SJSA1 (cell line): ENCODE measurements at places on chromosomes 1 and 21. TPM values are rescaled to one million over a fixed set of nuclear protein-coding genes. Genes with fewer than 3 reads are reported as not detected.
A peak's percentile ranks its signal among the peaks of the same experiment; 100 is the strongest.

DNA sequence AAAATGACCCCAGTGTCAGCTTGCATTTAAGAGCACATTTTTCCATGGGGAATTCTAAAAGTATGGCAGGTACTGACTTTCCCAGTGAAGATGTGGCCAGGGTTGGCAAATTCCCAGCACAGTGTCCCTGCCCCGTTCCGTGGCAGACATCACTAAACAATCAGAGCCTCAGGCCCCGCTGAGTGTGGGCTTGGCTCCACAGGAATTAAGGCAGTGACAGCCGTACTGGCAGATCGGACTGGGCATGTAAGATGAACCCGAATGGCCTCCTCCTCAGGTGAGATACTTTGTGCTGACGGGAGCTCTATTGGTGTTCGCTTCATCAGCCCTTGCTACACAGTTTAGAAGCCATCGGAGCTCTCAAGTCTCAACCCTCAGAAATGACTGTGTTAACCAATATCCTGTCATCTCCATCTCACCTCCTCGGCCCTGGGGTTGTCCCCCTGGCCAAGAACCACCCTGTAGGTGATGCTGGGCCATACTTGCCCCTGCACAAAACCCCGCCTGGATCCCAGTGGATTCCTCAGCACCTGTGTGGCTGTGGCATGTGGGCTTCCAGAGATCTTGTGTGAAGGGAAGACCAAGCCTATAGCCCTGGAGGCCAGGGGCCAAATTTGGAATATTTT lies 29.0 kb upstream of the ABCG1 start:
- DNase-seq: peak; percentile 19

DNA sequence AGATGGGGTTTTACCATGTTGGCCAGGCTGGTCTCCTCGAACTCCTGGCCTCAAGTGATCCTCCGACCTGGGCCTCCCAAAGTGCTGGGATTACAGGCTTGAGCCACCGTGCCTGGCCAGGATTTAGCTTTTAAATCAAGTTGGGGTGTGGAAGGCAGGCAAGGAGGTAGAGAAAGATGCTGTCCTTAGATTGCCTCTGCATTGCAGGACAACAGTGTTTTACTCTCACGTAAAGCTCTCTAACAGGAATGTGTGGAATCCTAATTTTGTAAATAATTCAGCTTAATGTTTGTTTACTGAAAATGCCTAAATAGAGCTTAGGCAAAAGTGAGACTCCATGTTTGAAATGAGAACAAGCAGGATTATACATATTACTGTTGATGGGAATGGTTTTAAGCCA lies 29.5 kb upstream of the TGFB2 start:
- peak; percentile 61 for DNase-seq

GRCh38 chr21:32337206-32337605 lies 38.6 kb downstream of the MRAP start:
- no peak for DNase-seq

GRCh38 chr1:115539061-115539460 lies 102.7 kb upstream of the VANGL1 start:
- DNase-seq: no peak

GRCh38 chr1:201944639-201945038 lies 1.7 kb downstream of the LMOD1 start:
- no peak for DNase-seq

DNA sequence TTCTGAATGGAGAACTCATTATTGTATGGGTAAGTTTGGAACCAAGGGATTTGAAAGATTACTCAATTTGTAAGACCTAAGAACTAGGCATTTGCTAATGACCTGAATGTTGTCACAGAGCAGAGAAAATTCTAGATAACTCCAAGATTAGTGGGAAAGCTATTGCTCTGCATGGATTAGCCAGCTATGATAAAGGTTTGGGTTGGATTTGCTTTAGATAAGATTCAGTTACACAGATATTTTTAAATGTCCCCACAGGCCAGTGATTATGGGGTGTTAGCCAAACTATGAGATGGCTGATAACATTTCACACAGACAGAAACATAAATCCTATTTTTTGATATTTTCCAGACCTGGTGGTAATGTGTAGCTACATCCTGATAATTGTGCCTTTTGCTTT lies 88.2 kb downstream of the NTPCR start:
- no peak for DNase-seq

GSTM5 gene
- total RNA-seq: not detected in 2 replicates

AMY2B gene
- 0.42 TPM in 1 of 2 replicates, not detected in the other for total RNA-seq

KRTCAP2 gene
- total RNA-seq: 61.7 and 94.8 TPM in 2 replicates
